ENCODE measurements at places on chromosomes 1 and 21. TPM values are rescaled to one million over a fixed set of nuclear protein-coding genes. Genes with fewer than 3 reads are reported as not detected.

The KRTAP7-1 gene
- not detected for total RNA-seq

The ATF6 gene
- 11.0 TPM for total RNA-seq

DNA sequence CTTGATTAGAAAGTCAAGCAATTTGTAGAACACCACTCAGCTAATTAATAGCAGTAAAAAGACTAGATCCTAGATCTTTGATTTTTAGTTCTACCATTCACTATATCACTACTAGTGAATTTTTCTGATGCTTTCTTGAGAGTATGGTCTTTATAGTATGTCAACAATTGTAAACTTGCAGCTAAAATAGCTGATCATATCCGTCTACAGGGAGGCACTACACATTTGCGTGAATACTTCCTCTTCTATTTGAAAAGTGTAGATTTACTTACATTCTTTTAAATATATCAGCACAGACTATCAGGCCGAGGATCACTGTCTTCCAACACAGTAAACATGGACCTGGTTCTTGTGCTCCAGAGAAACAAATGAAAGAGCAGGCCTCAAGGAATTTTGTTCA, 18.6 kb upstream of the PTPRC start:
- no peak for DNase-seq

DNA sequence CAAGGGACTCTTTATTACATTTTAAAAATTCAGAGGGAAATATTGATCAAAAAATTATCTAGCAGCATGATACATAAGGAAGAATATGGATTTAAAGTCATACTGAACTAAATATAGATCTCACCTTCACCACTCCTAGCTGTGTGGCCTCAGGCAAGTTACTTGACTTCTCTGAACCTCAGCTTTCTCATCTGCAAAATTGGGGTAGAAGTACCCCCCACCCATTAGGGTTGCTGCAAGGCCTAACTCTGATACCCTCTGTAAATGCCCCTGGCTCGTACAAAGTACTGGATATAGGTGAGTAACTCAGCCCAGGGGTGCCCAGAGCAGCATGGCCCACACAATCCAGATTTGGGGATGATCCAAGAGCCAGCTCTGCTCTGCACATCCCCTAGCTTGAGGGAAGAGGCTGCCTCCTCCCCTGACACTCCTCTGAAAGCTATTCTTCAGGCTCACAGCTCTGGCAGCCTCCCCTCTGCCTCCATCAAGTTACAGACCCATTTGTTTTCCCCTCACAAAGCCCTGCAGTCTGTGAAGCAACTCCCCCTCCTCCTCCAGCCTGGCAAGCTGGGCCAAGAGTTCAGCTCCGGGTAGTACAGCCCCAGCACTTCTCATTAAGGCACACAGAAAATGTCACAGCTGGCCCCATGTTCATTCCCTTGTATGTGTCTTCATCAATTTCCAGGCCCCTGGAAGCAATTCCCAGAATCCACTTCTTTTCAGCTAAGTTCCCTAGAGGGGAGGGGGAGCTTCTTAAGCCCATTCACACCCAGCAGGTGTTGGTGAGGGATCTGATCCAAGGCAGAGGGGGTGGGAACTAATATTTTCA, 143.7 kb downstream of the PLPP3 start:
- DNase-seq, result no peak

DNA sequence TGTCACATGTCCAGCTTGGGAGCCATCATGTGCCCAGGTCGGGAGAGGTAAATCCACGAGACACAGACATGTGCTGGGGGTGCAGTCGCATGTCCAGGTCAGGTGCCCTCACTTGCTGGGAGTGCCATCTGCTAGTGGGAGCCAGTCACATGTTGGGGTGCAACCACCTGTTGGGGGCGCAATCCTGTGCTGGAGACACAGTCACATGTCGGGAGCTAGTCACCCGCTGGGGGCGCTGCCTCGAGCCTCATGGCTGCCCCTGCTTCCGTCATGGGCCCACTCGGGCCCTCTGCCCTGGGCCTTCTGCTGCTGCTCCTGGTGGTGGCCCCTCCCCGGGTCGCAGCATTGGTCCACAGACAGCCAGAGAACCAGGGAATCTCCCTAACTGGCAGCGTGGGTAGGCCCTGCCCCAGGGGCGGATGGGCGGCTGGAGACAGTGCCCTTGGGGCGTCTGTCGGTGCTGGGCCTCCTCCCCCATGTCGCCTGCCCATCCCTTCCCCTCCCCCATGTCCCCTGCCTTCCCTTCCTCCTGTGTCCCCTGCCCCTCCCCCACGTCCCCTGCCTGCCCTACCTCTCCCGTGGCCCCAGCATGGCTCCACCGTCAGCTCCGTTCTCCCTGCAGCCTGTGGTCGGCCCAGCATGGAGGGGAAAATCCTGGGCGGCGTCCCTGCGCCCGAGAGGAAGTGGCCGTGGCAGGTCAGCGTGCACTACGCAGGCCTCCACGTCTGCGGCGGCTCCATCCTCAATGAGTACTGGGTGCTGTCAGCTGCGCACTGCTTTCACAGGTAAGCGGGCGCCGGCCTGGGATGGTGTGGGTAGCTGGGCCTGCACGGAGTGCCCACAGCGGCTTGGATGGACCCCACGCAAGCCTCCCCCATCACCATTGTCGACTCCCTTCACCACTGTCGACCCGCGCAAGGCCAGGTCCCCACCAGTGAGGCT, at the start of gene PRSS38:
TSS of gene PRSS38 (plus strand) at position 208 of the 942 bp plus-strand sequence. CDS start at position 250, 42 bp downstream.
- DNase-seq, result no peak

GRCh38 chr1:218933513-218933912, 240.2 kb upstream of the LYPLAL1 start:
- no peak for DNase-seq

The LCE1D gene
- not detected for total RNA-seq
